ENCODE measurements at places on chromosomes 5 and 9. TPM values are rescaled to one million over a fixed set of nuclear protein-coding genes. Genes with fewer than 3 reads are reported as not detected.

The UIMC1 gene
- 27.7 TPM for total RNA-seq

The DNAI1 gene
- not detected for total RNA-seq

The THBS4 gene
- 1.3 TPM for total RNA-seq

The NKD2 gene
- total RNA-seq, result 3.7 TPM

The FSTL4 gene
- not detected for total RNA-seq

The ADAMTS12 gene
- total RNA-seq, result 5.3 TPM

The CER1 gene
- not detected for total RNA-seq

The PCDHB15 gene
- 0.56 TPM for total RNA-seq

The SLC6A18 gene
- total RNA-seq, result not detected

The STPG3 gene
- total RNA-seq, result not detected

The KIF4B gene
- total RNA-seq, result not detected

The PCDHAC2 gene
- total RNA-seq, result 0.31 TPM

The ARRDC1 gene
- 19.4 TPM for total RNA-seq

The NLN gene
- 22.3 TPM for total RNA-seq

The SOX30 gene
- not detected for total RNA-seq

The LCN15 gene
- total RNA-seq, result not detected
